ENCODE measurements at places on chromosomes 2 and 18.

GRCh38 chr2:200243441-200243840 lies 63.1 kb upstream of the SPATS2L start:
- no peak for DNase-seq

DNA sequence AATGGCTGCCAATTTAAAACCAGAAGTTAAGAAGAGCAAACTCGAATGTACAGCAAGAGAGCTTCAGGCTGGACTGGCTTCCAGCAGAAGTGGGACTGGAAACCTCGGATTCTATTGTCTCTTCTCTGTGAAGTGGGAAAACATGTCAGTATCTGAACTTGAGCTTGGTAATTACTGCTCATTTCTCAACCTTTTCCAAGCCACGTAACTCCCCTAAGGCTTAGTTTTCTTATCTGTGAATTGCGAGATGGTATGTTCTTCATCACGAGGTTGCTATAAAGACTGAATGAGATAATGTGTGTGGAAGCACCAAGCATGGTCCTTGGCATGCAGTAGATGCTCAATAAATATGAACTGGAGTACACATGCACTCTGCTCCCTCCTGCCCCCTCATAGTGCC lies 259.4 kb upstream of the SPRED2 start:
- DNase-seq: no peak

DNA sequence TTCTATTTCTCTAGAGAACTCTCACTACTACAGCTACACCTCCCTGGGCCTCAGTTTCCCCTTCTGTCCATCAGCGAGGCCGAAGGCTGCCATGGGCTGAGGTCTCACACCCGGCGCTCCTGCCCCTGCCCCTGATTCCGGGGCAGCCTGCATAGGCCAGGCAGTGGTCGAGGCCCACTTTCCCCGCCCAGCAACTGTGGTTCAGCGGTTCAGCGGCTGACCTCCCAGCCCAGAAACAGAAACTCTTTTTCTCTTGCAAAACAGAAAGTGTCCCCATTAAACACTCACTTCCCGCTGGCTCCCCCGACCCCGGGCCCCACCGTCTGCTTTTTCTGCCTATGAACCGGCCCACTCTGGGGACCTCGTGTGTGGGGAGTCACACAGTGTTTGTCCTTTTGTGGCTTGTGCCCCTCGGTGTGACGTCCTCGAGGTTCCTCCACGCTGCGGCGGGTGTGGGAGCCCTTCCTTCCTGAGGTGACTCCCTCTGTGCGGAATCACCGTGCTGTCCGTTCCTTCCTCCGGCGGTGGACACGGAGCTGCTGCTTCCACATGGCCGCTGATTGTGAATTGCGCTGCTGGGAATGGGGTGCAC lies 16.0 kb downstream of the PDCD1 start:
- DNase-seq: peak; percentile 38

DNA sequence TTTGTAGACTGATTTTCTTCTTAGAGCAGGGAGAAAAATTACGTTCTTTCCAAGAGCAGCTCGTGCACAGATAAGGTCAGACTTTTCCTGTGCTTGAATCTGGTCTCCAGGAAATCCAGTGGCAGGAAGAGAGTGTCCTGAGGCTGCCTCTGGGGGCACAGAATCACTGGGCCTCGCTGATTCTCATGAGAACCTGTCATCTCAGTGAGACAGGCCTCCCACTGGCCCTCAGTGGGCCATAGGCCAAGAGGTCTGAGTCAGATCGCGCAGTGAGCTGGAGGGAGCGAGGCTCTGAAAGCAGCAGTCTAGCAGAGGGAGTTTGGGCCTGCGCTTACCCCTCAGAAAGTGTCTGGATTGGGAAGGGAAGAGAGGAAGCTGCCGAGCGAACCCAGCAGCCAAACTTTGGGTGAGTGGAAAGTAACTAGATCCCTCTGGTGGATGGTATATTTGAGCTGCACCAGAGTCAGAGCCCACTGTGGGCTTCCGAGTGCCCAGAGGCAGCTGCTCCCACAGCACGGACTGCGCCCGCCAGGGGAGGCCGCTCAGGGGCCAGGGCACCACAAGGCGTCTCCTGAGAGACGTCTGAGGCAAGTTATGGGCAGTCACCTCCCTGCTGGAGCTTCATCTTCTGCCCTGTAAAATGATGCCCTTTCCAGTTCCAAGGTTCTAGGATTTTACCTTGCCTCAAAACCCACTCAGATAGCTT lies 8.2 kb downstream of the GDF7 start:
- DNase-seq: no peak

- no peak for DNase-seq
These were observed 84.1 kb downstream of the EPAS1 start for GRCh38 chr2:46381263-46381849.

DNA sequence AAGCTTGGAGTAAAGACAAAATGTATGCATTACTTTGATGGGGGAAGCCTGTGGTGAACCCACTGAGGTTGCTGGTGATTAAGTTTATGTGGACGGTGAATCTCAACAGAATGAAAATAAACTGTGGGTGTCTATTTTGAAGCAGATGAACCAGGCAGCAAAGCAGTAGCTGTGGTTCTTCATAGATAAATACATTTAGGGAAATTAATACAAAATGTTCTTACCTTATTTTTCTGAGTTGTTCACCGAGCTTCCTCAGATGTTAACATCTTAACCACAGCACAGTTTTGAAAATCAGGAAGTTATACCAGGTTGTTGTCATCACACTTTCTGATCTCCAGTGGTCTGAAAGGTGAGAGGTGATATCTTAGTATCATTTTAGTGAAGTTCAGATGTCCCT lies 53.9 kb downstream of the NCK2 start:
- DNase-seq: no peak

DNA sequence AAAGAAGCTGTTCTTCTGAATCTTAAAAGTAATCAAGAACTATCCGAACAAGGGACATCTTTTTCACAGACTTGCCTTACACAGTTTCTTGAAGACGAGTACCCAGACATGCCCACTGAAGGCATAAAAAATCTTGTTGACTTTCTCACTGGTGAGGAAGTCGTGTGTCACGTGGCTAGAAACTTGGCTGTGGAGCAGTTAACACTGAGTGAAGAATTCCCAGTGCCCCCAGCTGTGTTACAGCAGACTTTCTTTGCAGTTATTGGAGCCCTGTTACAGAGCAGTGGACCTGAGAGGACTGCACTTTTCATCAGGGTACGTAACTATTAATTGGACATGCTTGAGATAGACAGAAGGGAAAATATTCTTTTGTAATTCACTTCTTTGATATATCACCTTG lies 2.4 kb downstream of the MRPL44 start:
- DNase-seq: no peak

Data from stimulated activated CD8-positive, alpha-beta memory T cell treated with anti-CD3 and anti-CD28 coated beads, Interleukin-2, amount 100 ng/mL, for 1 hour (primary cell).